ENCODE measurements at places on chromosomes 11 and 22.
A peak's percentile ranks its signal among the peaks of the same experiment; 100 is the strongest.

- DNase-seq = no peak
These were observed at the start of gene APOC3 for GRCh38 chr11:116829525-116830183. Gene APOC3 (plus strand): TSS chr11:116829907. CDS start chr11:116830583, 676 bp downstream.

DNA sequence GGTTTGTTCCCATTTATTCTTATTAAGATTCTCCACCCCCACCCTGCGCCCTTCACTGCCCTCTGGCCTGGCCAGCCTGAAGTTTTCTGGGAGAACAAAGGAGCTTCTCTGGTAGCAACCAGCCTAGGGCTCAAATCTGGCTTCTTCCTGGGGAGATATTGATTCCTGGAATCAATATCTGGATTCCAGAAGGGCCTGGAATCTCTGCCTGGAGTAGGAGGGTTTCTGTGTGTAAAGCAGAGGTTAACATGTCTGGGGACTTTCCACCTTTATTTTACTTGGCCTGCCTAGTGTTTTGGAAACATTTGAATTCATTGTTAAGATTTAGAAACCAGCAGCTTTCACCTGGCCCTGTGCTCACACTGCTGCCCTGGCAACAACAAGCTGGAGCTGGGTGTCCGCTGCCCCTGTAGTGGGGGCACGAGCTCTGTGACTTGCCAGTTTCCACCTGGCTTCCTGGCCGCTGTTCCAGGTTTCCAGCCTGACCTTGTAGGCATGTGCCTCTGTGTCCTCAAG is 5.5 kb downstream of the C11orf91 start:
- no peak for DNase-seq

GRCh38 chr11:28903716-28904115 is 795.5 kb downstream of the METTL15 start:
- DNase-seq = no peak

GRCh38 chr22:49674479-49675050 is 153.1 kb downstream of the BRD1 start:
- no peak for DNase-seq

GRCh38 chr11:9688716-9689511 is 25.0 kb downstream of the SWAP70 start:
- DNase-seq = peak; percentile 62

GRCh38 chr11:92449222-92449621 is 224.6 kb downstream of the FAT3 start:
- no peak for DNase-seq
